ENCODE measurements at places on chromosomes 2 and 18.

DNA sequence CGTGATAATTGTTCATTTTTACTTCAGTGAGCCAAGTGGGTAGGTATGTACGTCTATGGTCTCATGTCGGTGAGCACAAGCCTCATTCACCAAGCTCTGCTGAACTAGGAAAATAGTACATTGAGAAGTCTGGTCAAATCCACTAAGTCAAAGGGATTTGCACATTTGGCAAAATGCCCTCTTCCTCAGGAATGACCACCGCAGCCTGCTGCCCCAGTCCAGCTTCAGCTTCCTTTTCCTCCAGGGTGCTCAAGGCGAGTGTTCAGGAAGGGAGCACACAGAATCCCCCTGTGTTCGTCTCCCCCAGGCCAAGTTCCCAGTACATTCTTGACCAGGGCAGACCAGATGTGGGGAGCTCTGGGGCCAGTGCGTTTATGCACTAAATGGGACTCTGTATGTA is 23.0 kb downstream of the TCF7L1 start:
- DNase-seq = no peak

DNA sequence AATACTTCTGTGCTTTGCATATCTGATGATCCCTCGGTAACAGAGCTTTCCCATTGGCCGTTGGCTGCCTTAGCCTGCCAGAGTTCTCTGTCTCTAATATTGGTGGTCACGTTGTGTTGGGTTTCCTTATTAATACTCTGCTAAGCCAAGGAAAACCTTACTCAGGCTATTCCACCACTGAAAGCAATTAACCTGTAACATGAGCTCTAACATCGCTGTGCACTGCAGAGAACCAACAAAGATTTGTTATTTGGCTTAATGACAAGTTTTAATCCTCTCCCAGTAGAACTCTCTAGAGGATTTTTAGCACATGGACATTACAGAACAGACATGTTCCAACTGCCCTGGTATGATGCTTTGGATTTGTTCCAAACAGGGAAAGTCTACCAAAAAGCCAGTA is 825.9 kb upstream of the POU3F3 start:
- no peak for DNase-seq

DNA sequence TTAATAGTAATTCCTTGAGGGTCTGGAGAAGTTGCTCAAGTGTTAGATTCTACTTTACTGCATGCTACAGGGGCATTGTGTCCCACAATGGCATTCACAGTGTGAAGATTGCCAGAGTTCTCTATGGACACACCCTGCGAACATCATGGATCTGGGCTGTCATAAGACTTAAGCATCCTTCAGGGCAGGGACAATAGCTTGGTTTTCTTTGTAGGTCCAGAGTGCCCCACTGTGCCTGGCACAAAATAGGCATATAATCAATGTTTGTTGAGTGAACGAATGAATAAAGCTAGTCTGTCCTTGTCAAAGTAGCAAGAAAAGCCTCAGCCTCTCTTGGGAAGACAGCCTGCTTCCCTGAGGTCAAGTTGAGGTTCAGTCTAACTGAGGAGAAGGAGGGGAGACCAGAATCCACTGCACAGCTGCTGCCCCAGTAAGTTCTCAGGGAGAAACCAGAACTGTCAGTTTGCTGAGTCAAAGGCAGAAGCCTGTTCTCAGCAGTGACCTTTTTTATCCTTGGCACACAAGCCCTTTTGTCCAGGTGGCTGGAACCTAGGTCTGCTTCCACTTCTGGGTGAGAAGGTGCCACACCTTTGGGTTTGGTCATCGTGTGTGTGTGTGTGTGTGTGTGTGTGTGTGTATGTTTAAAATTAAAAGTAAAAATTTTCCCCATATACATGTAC is 15.0 kb downstream of the INPP4A start:
- no peak for DNase-seq

- DNase-seq = no peak
These were observed 36.6 kb downstream of the CYP1B1 start for GRCh38 chr2:38039121-38039910.

GRCh38 chr2:157866666-157867642 is 9.2 kb downstream of the ACVR1 start:
- no peak for DNase-seq

GRCh38 chr2:27186613-27187345 is 25.1 kb upstream of the ATRAID start:
- DNase-seq = no peak

- DNase-seq = no peak
These were observed 4.0 kb upstream of the RNF152 start for GRCh38 chr18:61896757-61897156.

- DNase-seq = no peak
These were observed 172.7 kb downstream of the SOCS6 start for GRCh38 chr18:70461323-70462077.

DNA sequence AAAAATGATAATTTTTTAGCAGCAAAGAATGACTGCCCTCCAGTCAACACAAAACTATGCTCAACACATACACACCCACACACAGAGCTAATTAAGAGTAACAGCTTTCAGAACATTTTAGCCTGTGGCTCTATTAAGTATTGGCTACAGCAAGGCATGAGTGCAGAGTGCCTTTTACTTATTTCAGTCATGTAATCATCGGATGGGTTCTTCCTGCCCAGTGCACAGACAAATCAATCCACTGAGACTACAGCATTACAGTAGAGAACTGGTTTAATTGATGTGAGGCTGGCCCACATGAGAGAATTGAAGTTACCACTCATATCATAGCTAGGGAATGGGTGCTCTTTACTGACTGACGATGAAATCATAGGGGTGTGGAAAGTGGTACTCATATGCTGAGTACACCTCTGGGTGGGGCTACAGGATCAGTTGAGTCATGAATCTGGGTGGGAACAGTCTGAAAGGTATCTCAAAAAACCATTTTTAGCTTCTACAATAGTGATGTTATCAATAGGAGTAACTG is 241.0 kb downstream of the FSIP2 start:
- no peak for DNase-seq

DNA sequence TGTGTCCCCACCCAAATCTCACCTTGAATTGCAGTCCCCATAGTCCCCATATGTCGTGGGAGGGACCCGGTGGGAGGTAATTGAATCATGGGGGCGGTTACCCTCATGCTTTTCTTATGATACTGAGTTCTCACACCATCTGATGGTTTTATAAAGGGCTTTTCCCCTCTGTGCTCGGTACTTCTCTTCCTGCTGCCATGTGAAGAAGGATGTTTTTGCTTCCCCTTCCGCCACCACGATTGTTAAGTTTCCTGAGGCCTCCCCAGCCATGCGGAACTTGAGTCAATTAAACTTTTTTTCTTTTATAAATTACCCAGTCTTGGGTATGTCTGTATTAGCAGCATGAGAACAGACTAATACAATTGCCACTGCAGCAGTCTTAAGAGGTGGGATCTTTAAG is 134.9 kb downstream of the LTBP1 start:
- DNase-seq = no peak

DNA sequence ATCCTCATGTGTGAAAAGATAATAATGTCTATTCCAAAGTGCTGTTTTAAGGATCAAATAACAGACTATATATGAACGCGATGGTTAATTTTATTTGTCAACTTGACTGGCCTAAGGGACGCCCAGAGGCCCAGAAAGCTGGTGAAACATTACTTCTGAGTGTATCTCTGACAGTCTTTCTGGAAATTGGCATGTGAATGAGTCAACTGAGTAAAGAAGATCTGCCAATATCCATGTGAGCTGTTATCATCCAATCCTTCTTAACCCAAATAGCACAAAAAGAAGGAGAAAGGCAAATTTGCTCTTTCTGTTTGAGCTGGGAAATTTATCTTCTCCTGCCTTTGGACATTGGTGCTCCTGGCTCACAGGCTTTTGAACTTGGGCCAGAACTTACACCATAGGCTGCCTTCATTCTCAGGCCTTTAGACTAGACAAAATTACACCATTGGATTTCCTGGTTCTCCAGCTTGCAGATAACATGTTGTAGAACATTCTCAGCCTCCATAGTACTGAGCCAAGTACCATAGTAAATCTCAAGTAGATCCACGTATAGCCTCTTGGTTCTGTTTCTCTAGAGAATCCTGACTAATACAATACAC is 114.7 kb upstream of the DOCK10 start:
- no peak for DNase-seq

DNA sequence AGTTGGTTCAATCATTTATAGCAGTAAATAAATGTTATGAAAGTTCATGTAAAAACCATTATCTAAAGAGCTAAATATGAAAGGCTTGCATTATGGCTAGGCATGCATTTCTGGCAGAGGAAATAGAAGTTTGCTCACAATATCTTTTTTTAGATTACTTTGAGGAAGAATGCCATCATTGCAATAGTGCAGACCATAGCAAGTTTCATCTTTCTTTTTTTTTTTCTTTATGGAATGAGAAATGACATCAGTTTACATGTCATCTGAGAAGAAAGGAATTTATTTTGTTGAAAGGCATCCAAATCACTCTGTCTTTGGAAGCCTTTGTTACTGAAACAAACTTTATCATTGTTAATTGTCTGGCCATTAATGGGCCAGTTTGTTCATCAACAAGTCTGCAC is 74.5 kb upstream of the NCKAP5 start:
- DNase-seq = no peak

DNA sequence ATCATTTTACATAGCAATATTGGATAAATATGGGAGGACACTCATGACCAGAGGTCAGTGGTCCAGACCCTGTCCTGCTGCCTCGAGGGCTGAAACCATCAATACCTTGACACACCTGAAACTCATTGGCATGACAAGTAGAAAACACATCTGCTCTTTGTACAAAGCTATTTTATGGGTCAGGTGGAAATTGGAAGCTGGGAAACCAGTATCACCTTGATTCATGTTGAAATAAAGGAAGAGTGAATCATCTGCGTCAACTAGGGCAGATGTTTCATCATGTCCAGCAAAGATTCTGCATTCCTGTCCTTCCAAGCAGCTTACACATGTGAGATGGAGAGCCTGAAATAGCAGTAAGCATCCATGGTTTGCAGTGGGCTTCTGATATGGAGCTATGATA is 80.0 kb upstream of the ERBB4 start:
- DNase-seq = no peak

DNA sequence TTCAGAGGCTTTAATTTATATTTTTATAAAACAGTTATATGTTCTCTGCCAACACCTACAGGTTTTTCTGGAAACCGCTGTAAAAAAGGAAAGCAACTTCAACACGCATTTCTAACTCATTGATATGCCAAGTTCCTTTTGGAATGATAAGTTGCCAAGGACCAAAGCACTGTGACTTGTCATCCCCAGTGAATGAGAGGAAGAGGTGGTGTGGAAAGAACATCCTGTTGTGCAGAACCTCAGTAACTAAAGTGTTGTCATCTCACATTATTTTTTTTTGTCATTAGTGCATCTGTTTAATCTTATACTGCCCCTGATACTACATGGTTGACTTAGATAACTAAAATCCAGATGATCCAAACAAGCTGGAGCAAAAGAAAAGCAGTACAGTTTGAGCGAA is 96.0 kb upstream of the NEUROD1 start:
- no peak for DNase-seq

GRCh38 chr2:46177461-46178089 is 119.6 kb upstream of the EPAS1 start:
- DNase-seq = no peak

GRCh38 chr2:187215532-187216240 is 232.4 kb downstream of the CALCRL start:
- no peak for DNase-seq

GRCh38 chr2:181642086-181642485 is 14.8 kb downstream of the CERKL start:
- DNase-seq = no peak

DNA sequence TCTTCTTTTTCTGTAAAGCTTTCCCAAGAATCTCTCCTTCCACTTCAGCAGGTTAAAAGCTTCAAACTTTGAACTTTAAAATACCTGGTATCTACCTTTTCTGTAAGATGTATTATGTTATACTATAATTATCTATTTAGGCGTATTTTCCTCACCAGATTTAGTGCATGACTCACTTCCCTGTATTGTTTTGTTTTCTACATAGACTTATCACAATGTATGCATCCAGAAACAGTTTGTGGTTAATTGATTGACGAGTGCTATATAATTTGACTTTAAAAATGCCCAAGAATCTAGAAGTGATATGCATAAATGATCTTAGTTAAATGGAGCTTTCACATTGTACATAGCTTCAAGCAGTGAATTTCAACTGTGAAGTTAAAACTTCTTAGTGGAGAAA is 473.9 kb upstream of the CDH2 start:
- no peak for DNase-seq

- no peak for DNase-seq
These were observed 453.5 kb upstream of the SMIM21 start for GRCh38 chr18:75880925-75881504.

DNA sequence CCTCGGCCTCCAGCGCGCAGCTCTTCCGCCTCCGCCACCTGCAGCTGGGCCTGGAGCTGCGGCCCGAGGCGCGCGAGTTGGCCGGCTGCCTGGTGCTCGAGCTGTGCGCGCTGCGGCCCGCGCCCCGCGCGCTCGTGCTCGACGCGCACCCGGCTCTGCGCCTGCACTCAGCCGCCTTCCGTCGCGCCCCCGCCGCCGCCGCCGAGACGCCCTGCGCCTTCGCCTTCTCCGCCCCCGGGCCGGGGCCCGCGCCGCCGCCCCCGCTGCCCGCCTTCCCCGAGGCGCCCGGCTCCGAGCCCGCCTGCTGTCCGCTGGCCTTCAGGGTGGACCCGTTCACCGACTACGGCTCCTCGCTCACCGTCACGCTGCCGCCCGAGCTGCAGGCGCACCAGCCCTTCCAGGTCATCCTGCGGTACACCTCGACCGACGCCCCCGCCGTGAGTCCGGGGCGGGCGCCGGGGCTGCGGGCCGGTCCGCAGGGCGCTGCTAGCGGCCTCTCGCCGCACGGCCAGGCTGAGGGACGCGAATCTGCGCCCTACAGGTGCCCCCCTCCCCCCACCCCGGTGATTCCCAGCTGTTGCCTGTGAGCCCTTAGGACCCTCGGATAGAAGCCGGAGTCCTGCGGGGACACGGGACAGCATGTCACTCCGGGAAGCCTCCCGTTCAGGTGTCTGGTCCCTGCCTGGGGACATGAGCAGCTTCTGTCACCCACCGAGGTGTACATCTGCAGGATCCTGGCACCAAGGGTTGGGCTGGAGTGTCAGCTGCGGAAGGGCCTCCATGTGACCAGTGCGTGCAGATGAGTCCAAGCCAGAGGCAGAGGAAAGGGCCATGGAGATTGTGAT is 616 bp downstream of the RNPEPL1 start:
- peak; percentile 40 for DNase-seq

DNA sequence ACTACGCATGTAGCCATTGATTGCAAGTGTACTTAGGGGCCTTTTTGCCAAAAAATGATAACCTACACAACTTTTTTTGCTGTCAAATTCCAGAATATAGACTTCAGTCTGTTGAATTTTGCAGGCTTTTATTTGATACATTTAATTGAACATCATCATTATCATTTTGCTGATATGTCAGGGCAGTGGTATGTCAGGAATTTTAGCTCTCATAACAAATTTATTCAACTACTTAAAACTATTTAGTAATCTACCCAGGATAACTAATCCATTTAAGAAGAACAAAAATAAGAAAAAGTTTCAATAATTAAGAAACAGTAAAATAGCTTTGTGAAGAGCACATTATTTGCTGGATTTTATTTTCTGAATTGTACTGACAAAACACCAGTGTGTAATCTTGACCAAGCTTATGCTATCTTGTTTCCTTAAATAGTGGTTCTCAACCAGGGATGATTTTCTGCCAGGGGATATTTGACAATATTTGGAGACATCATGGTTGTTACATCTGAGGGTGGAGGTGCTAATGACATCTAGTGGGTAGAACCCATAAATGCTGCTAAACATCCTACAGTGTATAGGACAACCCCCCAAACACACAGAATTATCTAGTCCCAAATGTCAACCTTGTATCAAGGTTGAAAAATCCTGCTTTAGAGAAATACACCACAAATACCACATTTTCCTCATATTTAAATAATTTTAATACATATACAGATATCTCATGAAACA is 12.1 kb upstream of the TTN start:
- DNase-seq = no peak

Data from nucleus accumbens (tissue), 56 donors.